ENCODE measurements at places on chromosomes 12 and 14.

DNA sequence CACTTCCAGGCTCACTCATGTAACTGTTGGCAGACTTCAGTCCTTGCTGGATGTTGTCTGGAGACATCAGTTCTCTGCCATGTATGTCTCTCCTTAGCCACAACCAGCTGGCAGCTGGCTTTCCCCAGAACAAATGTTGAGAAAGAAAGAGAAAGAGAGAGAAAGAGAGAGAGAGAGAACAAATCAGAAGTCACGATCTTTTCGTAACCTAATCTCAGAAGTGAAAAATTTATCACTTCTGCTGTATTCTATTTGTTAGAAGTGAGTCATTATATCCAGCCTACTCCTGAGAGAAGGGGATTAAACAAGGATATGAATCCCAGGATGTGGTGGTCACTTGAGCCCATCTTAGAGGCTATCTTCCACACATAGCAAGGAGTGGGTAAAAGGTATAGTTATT, 101.2 kb downstream of the BTG1 start:
- DNase-seq, result no peak

GRCh38 chr12:76891609-76892008, 12.8 kb upstream of the CSRP2 start:
- no peak for DNase-seq

DNA sequence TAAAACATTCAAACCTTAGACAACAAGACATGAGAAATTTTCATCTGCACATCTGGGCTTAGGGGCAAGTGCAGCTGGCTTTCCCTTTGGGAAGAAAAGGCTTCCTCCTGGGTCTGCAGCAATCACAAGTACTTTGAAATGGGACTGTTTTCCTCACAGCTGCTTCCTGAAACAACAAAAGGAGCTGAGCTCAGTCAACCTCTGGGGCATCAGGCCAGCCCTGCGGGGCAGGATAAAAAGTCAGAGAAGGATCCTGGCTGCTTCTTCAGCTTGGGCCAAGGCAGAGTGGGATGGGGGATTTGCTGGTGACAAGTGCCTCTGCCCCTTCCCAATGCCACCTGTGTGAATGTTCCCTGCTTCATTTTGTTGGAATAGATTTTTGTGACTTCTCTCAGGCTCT, 16.2 kb upstream of the SDR39U1 start:
- DNase-seq, result no peak

DNA sequence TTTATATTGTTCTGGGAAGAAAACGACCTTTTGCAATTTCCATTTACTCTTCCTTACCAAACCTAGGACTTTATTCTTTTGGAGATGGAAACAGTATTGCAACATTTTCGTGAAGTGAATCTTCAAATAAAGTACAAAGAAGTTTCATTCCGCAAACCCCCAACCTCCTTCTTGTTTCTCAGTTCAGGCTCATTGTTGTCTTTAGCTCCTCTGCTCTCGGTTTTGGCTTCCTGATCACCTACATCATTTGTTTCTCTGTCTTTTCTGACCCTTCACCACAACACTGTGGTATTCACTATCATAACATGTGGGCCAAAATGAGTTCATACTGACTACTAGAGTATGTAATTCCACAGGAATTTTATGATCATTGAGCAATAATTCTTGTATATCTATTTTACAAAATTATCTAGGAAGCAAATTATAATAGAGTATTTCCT, 266.8 kb downstream of the ADAMTS20 start:
- DNase-seq, result peak; percentile 98

DNA sequence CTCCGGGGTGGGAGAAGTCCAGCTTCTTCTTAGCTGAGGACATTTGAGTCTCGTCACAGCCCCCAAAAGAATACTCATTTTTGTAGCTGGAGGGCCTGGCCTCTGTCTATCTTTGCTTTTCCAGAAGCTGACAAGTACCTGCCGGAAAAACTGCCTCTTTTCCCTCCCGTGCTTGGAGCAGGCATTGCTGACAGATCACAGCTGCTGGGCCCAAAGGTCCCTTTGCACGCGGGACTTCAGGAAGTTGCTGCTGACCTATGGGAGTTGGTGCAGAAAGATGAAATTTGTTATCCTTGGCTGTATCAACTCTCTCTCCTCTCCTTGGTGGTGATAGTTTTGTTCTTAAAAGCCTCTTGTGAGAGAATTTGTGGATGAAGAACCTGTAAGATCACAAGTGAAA, 92.8 kb downstream of the PAPOLA start:
- no peak for DNase-seq

- DNase-seq, result no peak
These were observed 61.2 kb upstream of the TMTC2 start for GRCh38 chr12:82625523-82625922.

GRCh38 chr14:20775901-20776300, 5.2 kb upstream of the RNASE6 start:
- DNase-seq, result no peak

DNA sequence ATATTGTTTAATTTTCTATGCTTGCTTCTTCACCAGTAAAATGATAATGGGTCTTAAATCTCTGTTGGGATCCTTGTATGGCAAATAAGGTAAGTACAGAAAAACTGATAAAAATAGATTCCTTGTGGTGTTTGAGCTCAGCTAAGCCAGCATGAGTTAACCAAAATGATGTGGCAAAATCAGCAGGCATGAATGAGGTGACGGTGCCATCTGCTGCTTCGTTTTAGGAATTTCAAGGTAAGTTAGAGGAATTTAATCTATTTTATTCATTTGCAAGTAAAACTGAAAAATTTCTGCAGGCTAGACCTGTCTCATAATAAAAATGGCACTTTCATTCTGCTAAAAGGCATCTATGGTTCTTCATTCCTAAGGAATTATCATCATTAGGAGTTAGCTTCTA, 10.0 kb upstream of the CLEC7A start:
- peak; percentile 87 for DNase-seq

DNA sequence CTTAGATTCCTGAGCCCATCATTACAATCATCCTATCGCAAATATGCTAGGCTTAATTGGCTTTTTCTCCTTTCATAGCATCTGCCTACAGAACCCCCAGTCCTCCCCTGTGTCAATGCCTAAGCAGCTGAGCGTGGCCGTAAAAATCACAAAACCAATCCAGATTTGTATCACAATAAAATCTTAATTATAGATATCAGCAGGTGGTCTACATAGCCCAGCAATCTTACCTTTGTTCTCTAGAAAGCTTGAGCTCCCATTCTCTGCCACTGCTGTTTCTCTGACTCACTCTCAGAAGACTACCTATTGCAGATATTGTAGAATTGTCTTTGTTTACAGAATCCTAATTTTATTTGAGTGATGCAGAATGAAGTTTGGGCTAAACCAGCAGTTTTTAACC, 37.9 kb upstream of the PPM1A start:
- DNase-seq, result no peak

DNA sequence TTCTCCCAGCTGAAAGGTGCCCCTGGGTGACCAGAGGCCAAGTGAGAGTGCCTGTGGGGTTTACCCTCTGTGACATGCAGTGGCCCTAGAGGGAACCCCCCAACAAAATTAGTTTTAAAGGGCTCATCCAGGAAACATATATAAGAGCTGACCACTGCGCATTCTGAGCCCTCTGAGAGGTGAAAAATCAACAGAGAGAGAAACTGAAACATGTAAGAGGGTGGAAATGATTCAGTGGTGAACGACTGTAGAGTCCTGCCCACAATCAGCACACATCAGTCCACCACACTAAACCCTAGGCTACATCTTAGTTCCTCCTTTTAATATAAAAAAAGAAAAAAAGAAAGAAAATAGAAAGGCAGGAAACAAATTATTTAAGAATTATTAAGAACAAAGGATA, 21.0 kb upstream of the ACSM4 start:
- DNase-seq, result no peak

GRCh38 chr12:131783915-131784541, 44.2 kb upstream of the MMP17 start:
- DNase-seq, result peak; percentile 77

GRCh38 chr14:105333020-105333490, 18.5 kb downstream of the PACS2 start:
- no peak for DNase-seq

GRCh38 chr12:124470806-124471205, 96.6 kb downstream of the NCOR2 start:
- no peak for DNase-seq

DNA sequence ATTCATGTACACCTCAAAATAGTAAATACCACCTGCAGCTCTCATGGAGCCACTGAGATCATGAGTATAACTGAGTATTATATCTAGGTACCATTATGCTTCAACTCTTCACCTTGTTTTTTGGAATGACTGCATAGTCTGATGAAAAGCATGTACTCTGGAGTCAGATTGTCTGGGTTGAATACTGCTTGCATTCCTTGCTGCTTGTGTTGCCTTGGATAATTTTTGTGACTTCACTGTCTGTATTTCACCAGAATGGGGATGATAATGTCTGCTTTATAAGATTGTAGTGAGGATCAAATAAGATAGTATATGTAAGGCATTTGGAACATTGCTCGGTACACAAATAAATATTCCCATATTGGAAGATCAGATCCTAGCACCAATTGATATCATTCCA, 54.2 kb downstream of the SUSD6 start:
- DNase-seq, result no peak

DNA sequence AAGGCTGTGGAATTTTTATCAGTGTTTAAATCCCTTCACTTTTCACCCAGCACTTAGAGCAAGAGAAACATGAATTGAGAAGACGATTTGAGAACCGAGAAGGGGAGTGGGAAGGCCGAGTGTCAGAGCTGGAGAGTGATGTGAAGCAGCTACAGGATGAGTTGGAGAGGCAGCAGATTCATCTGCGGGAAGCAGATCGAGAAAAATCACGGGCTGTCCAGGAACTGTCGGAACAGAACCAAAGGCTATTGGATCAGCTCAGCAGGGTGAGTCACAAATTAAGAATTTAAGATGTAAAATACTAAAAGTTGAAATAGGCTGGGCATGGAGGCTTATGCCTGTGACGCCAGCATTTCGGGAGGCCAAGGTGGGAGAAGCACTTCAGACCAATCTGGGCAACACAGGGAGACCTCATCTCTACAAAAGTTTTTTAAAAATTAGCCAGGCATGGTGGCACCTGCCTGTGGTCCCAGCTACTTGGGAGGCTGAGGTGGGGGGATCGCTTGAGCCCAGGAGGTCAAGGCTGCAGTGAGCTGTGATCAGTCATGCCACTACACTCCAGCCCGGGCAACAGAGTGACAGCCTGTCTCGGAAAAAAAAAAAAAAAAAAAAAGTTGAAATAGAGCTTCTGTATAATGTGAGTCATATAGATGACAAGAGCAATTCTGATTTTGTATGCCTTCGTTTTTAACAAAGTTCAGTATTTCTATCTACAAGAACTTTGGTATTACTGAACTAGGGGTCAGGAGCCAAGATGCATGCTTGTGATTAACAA, 9.6 kb downstream of the BICDL1 start:
- DNase-seq, result no peak

DNA sequence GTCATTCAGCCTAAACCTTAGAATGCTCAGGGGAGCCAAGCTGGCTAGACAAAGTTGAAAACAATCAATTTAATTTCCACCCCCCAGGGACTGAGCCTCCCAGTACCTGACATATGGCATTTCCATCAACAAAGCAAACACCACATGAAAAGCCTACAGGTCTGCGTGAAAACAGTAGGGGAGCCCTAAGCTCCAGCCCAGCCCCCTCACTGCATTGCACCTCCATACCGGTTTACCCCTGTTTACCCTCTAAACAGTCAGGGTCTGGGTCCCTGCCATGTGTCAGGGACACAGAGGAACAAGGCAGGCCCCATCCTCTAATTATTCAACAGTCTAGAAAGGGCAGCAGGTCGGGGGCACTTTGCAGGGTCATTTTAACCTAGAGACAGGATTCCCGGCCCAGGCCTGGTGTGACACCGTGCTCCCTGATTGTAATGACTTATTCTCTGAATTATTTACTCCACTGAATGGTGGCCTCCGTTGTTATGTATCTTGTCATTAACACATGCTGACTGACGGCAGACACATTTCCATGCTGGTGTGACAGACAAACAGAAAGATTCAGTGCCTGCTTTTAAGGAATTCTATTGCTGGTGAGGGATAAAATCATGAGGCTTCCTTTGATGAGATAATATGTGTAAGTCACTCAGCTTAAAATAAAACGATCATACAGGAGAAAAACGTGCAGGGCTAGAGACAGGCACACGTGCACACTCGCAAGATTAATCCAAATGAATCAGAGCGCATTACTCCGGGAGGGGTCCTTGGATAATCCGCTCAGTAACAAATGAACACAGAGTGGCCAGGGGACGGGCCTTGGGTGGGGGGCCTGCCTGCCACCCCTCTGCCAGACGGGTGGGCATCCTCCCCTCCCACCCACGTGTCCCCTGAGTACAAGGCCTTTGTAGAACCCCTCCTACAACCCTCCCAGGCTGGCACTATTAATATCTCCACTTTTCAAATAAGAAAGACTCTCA, 23.2 kb downstream of the CCDC88C start:
- DNase-seq, result no peak

DNA sequence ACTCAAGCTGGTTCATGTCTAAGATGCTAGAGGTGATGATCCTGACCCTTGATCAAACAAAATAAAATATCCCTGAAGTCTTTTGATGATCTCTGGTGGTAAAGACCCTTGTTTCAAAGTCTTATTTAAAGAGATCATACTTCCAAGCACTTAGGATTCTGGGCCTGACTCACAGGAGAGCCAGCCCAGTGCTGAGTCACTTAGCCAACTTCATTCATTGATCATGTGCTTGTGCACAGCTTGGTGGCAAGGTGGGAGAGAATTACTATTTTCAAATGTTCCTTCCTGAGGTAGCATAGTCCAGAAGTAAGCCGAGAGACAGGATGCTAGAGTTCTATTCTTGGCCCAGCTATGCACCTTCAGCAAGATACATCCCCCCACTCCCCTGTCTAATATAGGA, 40.6 kb downstream of the SCN8A start:
- DNase-seq, result peak; percentile 42

DNA sequence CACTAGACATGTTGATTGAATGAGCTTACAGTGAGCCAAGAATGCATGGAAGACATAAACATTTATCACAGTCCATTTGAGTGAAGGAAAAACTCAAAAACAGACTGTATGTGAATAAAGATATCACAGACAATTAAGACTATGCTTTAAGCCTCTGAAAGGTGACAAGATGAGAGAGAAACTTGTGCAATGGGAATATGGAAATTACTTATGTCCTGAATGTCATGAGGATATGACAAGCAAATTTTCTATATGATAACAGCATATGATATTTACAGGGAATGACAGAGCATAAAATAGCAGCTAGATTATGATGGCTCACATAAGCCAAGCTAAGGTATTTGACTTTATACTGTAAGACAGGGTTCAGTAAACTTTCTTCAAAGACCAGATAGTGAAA, 1153.1 kb upstream of the USP15 start:
- DNase-seq, result no peak

GRCh38 chr14:73665130-73665529, 20.3 kb downstream of the DNAL1 start:
- DNase-seq, result no peak

DNA sequence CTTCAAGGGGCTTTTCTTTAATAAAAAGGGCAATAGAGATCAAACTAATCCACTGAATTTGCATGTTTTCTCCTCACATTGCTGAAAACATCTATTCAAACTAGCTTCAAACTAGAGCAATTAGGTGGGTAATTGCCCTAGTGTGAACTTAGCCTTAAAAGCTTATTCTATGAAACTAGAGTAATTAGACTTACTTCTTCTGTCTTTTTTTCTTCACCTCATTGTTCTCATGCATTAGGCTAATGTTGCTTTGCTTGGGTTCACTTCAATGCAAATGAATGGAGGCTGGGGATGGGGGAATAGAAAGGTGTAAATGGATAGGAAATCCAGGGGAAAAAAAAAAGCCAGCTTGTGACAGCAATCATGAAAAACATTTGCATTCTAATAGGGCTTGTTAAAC, 414.8 kb upstream of the LMO3 start:
- no peak for DNase-seq
